GM10248 (cell line): ENCODE measurements at places on chromosomes 1 and 21.

- no peak for DNase-seq
Measured at GRCh38 chr1:14011132-14011531, 311.1 kb downstream of the PRDM2 start.

DNA sequence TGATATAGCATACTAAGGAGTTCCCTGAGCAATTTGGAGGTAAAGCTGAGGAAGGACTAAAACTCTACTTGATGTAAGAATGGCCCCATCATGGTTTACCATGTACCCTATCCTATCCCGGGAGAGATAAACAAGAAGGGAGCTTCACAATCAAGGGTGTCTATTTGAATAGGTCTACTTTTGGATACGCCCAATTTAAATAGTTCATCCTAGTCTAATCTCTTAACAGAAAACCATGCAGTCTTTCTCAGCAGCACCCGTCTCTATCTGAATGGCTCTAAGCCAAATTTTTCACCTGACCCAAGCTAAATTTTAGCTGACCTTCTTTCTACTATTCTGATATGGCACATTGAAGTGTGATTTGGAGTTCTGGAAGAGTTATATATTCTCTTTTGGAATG lies 122.0 kb downstream of the TNNI3K start:
- DNase-seq, result no peak

GRCh38 chr1:161304927-161305866 lies 4.6 kb downstream of the MPZ start:
- peak; percentile 32 for DNase-seq

DNA sequence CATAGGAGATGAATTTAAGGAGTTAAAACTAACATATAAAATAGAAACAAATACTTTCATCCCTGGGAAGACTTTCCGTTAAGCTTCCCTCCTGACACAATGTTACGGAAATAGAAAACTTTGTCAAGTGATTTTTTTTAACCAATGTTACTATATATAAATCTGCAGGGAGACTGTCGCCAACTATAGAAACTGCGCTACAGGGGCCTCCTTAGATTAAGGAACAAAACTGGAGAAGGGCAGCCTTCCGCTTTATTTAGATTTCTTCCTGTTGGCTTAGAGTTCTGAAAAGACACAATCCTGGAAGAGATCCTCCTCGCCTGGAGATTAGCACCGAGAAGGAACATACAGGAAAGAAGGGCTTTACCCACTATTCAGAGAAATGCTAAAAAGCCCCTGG lies 1.5 kb downstream of the MGST3 start:
- DNase-seq, result no peak

- DNase-seq, result no peak
Measured at GRCh38 chr1:201751872-201752271, 77.1 kb upstream of the IPO9 start.

- DNase-seq, result no peak
Measured at GRCh38 chr21:38342739-38343138, 85.9 kb downstream of the KCNJ15 start.

- no peak for DNase-seq
Measured at GRCh38 chr1:14366091-14367018, 232.1 kb upstream of the KAZN start.

GRCh38 chr1:30756545-30757351 lies 826 bp downstream of the LAPTM5 start:
- DNase-seq, result no peak

DNA sequence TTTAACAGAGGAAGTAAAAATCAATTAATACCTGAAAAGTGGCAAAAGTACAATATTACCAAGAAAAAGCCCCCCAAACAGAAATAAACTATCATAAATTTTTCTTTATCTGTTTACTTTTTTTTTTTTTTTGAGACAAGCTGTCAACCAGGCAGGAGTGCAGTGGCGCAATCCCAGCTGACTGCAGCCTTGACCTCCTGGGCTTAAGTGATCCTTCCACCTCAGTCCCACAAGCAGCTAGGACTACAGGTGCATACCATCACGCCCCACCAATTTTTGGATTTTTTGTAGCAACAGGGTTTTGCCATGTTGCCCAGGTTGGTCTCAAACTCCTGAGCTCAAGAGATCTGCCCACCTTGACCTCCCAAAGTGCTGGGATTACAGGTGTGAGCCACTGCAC lies 8.0 kb downstream of the TFB2M start:
- DNase-seq, result no peak

DNA sequence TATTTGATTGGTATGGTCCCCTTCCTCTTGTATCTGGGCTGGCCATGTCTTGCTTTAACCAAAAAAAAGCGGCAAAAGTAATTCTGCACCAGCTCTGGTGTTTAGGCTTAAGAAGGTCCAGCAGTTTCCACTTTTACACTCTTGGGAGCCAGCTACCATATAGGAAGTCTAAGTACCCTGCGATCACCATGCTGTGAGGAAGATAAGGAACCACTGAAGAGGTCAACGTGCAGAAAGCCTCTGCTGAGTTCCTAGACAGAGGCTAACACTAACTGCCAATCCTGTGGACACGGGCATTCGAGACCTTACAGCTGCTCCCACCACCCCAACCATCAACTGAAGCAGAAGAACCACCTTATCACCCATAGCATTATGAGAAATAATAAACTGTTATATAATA lies 331.4 kb downstream of the VAV3 start:
- no peak for DNase-seq

GRCh38 chr1:36737038-36737555 lies 254.4 kb upstream of the CSF3R start:
- no peak for DNase-seq

DNA sequence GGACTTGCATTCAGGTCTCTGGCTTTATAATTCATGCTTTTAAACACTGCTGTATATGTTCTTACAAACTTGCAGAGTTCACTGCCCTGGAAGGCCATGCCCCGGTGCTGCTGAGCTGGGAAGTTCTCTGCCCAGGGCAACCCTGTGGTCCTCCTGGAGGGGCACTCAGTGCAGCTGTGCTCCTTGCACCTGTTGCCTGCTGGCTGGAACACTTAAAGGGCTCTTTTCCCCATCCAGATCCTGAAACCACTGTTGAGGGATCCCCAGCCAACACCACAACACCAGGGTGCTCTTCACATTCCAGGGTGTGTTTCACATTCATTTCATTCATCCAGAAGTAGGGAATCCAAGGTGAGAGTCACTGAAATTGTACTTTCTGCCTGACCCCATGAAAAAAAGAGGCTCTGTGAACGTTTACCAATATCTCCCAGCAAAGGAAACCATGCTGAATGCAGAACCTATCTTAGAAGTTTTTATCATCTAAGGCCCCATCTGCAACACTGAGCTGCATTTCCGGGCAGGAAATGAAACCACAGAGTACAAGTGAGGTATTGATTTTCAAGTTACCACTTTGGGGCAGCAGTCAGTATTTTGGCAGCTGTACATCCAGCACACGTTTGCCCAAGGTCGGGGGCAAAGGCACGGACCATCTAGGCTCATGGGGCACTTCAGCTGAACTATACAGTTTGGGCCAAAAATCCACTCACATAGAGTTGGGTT lies 16.4 kb upstream of the KIAA0040 start:
- no peak for DNase-seq

DNA sequence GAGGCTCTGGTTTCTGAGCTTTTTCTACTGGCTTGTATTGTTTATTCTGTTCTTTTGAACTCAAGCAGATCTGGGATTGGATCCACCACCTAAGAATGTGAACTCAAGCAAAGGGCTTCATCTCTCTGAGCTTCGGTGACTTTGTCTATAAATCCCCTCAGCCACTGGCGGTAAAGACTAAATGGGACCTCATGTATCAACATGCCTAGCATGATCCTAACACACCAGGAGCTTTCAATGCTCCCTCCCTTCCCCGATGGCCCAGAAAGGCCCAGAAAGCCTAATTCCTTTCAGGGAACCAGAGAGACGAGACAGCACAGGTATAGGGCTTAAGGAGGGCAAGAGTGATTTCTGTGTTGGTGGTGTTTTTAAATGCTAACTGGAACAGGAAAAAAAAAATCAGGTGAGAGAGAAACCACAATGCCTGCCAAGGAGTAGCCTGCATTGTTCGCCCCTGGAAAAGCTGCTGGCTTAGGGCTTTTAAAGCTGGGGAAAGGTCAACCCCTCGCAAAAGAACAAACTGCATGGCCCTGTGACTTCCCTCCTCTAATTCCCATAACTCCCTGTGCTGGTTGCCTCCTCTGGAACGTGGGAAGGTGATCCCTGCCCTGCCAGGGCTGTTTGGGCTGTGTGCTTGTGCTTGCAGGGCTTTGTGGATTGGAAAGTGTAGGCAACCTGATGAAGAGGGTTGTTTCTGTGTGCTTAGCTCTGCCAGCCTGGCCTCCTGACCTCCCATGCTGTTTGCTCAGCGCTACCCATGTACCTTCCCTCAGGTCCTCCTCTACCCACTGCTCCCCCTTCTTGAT lies 147.0 kb downstream of the PLPP3 start:
- no peak for DNase-seq

- DNase-seq, result no peak
Measured at GRCh38 chr1:160638540-160638857, 8.3 kb downstream of the SLAMF1 start.

- DNase-seq, result no peak
Measured at GRCh38 chr1:208272713-208273112, 28.5 kb upstream of the PLXNA2 start.

DNA sequence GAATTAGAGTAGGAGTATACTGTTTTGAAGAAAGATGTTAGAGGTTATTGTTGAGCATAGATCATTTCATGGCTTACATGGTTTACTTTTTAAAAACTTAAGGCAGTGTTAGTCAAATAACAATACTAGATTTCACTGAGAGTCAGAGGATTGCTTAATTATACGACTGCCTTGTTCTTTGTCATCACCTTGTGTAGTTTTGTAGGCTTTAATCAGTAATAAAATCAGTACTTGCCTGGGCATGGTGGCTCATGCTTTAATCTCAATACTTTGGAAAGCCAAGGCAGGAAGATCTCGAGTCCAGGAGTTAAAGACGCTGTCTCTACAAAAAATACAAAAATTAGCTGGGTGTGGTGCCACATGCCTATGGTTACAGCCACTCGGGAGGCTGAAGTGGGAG lies 41.3 kb upstream of the GPR52 start:
- no peak for DNase-seq

- DNase-seq, result no peak
Measured at GRCh38 chr1:46181343-46182260, 5.3 kb upstream of the P3R3URF start.
